Activated CD8-positive, alpha-beta memory T cell treated with anti-CD3 and anti-CD28 coated beads for 48 hours (primary cell): ENCODE measurements at places on chromosomes 4 and X.

DNA sequence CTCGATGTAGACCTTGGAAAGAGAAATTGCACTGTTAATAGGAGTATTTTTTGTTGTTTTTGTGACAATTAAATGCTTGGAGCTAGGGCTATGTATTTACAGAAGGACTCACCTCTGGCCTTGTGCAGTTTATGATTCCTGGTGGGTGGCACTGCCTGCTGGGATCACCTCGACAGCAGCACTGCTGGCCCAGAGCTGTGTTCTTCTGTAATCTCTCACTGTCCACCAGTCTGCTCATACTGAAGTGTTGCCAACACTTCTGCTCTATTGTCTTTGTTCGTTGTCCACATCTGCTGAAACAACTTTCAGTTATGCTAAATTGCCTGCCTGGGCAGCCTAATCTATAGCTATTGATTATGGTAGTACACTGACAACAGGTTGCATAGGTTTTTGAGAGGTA, 194.4 kb upstream of the ANK2 start:
- no peak for DNase-seq

GRCh38 chrX:38318196-38318595, 9.1 kb downstream of the RPGR start:
- DNase-seq, result no peak

DNA sequence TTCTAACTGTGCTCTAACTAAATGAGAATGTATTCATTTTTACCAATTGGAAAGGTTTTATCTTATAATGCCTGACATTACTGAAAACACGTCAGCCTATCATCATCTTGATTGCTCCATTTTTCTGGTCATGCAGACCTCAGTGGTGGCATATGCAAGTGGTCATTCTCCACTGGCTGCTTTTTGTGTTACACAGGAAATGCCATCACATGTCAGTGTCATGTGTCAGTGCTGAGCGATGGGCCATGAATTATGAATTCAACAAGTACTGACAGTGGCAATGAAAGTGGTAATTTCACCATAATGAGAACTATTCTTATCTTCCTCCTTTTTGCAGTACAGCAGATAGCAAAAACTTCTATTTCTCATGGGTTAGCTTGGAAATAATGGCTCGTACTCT, 190.5 kb downstream of the PACRGL start:
- no peak for DNase-seq

GRCh38 chr4:72468904-72469502, 100.0 kb downstream of the ADAMTS3 start:
- no peak for DNase-seq

DNA sequence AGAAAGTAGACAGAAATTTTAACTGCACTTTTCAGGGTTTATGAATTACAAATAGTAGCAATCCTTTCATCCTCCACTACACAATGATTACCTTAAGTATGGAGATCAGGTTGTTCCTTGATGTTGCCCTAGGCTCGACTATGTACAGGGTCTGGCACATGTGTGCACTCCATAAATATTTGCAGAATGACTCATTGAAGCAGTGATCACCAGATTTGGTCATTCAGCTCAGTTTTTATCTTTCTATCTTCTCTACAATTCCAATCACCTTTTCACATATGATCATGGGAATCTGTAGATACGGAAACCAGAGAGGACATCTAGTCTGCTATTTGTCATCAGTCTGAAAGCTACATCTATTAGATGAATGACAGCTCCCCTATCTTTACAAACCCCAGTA, 171.7 kb upstream of the HCCS start:
- DNase-seq, result no peak
